ENCODE measurements at places on chromosomes 6 and 20. TPM values are rescaled to one million over a fixed set of nuclear protein-coding genes. Genes with fewer than 3 reads are reported as not detected.

GRCh38 chr6:34491091-34491430 lies 25.2 kb downstream of the PACSIN1 start:
- no peak for DNase-seq
- no peak overlapping the region for H3K27ac ChIP-seq
- no peaks in the 10 kb centered on the region for H3K27me3 ChIP-seq
- no peaks in the 10 kb centered on the region for H3K36me3 ChIP-seq
- peak overlapping the region; percentile 10 for H3K4me3 ChIP-seq
- H3K4me1 ChIP-seq = no peaks in the 10 kb centered on the region

Gene RIPPLY2
- total RNA-seq = not detected

GRCh38 chr6:68653706-68654089 lies 18.6 kb downstream of the ADGRB3 start:
- no peak overlapping the region for H3K4me3 ChIP-seq
- no peak for DNase-seq
- no peak overlapping the region for H3K27ac ChIP-seq

DNA sequence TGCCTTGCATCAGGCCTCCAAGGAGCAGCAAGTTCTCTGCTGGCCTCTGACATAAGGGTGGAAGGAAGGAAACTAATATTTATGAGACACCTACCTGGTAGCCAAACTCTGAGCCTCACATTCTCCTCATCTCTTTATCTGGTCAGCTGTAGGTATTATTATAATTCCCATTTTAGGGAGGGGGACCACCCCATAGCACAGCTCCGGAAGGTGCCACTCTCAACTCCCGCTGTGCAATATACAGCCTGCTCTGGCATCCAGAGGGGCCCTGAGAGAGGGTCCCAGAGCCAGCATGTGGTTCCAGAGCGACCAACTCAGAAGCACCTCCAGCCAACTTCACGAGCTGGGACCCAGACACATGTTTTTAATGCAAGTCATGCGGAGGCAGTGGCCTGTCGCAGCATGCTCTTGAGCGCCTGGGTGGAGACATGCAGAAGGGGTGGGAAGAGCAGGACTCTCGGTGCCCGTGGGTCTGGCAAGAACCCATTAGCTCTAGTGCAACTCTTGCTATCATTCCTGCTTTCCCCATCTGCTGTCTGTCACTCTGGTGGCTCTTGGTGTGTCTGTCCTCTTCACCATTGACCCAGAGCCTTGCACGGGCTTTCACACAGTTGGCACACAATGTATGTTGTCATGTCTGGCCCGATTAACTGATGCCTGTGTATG lies 15.0 kb upstream of the MYMX start:
- H3K4me3 ChIP-seq = no peak overlapping the region
- peak overlapping the region; percentile 54 for H3K27ac ChIP-seq
- no peak for DNase-seq
